ENCODE measurements at places on chromosomes 13 and 19. TPM values are rescaled to one million over a fixed set of nuclear protein-coding genes. Genes with fewer than 3 reads are reported as not detected.
A peak's percentile ranks its signal among the peaks of the same experiment; 100 is the strongest.

TNFSF9 gene
- 6.9 TPM for total RNA-seq

- DNase-seq, result no peak
- H3K27me3 ChIP-seq, result no peaks in the 10 kb centered on the region
- no peaks in the 10 kb centered on the region for H3K36me3 ChIP-seq
- no peak overlapping the region for H3K4me3 ChIP-seq
These were observed 56.8 kb downstream of the LRCH1 start for GRCh38 chr13:46609726-46610125.

DNA sequence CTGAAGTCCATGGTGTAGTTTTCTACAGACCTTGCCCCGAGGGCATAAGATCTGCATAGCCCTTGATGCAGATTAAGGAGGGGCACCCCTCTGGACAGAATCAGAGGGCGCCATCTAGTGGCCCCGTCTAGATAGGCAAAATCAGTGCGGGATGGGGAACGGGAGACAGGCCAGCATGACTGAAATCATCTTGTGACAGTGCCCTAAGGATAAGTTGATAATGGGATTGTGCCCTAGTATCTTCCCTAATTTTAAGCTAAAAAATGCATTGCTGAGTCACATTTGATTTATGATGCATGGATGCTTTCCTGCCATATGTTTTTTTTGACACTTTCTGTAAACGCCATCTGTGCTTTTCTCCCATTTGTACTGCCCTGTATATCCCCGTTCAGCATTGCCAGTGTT is 19.0 kb upstream of the GPI start:
- peaks cover 26% of the 10 kb centered on the region for H3K36me3 ChIP-seq
- H3K27me3 ChIP-seq, result no peaks in the 10 kb centered on the region
- H3K4me1 ChIP-seq, result peaks cover 4% of the 10 kb centered on the region
- H3K4me3 ChIP-seq, result no peak overlapping the region

DNA sequence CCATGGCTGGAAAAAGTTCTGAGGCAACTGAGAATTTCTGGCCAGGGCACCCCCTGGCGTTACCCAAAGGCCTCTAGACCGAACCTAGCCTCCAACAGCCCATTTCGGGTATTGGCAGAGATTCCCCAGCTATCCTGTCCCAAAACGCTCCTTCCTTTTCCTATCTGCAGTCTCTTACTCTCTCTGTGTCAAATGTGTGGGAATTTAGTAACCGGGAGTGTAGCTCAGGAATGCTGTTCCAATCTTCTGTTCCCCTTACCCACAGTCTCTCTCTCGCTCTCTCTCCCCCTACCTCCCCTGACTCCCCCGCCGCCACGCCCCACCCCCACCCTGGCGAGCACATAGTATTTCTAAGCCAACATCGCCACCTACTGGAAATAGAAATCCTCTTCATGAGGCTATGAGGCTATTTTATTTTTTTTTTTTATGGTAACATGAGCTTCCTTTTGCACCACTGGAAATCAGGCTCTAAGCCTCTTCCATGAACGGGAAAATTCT is 27.0 kb downstream of the OXGR1 start:
- DNase-seq, result no peak
- H3K4me1 ChIP-seq, result no peaks in the 10 kb centered on the region
- no peak overlapping the region for H3K4me3 ChIP-seq
- H3K27ac ChIP-seq, result no peak overlapping the region
- H3K36me3 ChIP-seq, result no peaks in the 10 kb centered on the region

GRCh38 chr19:406971-407510 is 1.9 kb downstream of the C2CD4C start:
- H3K27ac ChIP-seq, result no peak overlapping the region
- no peak overlapping the region for H3K4me3 ChIP-seq
- DNase-seq, result peak; percentile 75
- peaks cover 6% of the 10 kb centered on the region for H3K4me1 ChIP-seq

- H3K27me3 ChIP-seq, result peaks cover 4% of the 10 kb centered on the region
- H3K27ac ChIP-seq, result no peak overlapping the region
- no peaks in the 10 kb centered on the region for H3K4me1 ChIP-seq
- H3K36me3 ChIP-seq, result no peaks in the 10 kb centered on the region
- DNase-seq, result no peak
These were observed 12.2 kb upstream of the KLK12 start for GRCh38 chr19:51047031-51047335.

DNA sequence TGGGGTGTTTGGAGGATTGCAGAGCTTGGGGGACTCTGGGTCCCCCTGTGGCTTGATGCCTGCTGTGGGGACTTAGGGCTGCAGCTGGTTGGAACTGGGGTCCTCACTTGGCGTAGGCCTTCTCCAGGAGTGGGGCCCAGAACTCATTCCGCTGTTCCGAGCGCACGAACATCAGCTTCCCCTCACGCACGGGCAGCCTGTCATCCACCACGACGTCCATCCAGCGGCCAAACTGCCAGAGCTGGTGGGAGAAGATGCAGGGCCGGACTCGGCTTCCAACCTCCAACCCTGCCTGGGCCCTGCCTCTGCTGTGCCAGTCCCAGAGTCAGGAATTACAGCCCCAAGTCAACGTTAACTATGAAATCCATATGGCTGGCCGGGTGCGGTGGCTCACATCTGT is 2.6 kb downstream of the CAPN12 start:
- H3K4me1 ChIP-seq, result peaks cover 4% of the 10 kb centered on the region
- H3K27me3 ChIP-seq, result no peaks in the 10 kb centered on the region
- no peaks in the 10 kb centered on the region for H3K36me3 ChIP-seq
- H3K4me3 ChIP-seq, result no peak overlapping the region
- peak; percentile 82 for DNase-seq

CD209 gene
- total RNA-seq, result not detected

Measured in chondrocyte (in vitro differentiated cells).